Activated CD4-positive, alpha-beta T cell treated with anti-CD3 and anti-CD28 coated beads for 24 hours (primary cell): ENCODE measurements at places on chromosomes 5 and 9.

DNA sequence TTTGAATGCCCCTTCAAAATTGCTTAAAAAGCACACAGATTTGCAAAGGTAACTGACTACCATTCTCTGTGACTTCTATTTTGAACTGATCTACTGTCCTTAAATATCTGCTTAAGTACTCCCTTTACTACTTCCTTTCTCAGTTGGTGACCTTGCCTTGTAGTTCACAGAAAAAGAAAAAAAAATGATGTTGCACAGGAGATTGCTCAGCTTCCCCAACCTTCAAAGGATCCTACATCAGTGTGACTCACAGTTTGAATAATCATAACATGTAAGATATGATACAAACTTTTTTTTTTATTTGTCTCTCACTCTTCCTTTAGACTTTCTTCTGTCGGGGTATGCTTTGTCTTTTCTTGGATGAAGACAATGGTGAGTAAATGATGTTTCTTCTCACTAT, 1029.6 kb downstream of the CDH12 start:
- no peak for DNase-seq

DNA sequence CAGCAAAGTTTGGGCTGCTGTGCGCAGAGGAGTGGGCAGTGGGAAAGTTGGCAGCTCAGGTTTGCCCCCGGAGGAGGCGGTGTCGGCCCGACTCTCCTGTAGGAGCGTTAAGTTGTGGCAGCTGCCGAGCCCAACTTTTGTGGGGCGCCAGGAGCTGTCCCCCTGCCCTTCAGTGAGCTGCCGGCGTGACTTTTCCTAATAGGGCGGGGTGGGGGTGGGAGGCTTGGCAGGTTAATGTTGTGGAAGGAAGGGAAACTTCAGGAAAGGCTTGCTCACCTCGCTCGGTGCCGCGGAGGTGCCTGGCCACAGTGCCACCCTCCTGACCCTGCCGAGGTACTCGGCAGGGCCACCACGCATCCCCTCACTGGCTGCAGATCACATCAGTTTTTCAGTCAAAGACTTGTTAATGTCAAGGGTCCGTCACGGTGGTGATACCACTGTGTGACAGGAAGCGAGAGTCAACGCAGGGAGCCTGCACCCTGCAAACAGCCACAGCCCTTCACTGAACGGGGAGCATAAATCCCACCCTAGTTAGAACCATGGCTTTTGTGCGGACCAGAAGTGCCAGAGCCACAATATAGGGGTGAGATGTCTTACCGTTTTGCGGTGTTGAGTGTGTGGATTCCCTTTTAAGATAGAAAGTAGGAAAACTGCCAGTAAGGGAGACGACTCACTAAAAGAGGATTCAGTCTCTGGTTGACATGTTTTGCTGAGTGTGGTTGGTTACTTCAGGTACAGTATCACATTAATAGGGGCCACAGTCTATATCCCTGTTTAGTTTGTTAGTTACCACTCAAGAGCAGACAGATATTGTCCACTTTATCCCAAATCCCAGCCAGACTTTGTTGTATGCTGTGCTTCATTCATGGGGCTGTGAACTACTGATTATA, 796 bp downstream of the LNPEP start:
- no peak for DNase-seq

- no peak for DNase-seq
Measured at GRCh38 chr5:142325725-142326479, 1.1 kb upstream of the SPRY4 start.

GRCh38 chr9:107810461-107810961, 320.9 kb upstream of the KLF4 start:
- DNase-seq, result no peak

GRCh38 chr5:53323943-53324642, 156.3 kb upstream of the FST start:
- DNase-seq, result no peak

- no peak for DNase-seq
Measured at GRCh38 chr5:56839062-56839461, 23.7 kb downstream of the MAP3K1 start.

DNA sequence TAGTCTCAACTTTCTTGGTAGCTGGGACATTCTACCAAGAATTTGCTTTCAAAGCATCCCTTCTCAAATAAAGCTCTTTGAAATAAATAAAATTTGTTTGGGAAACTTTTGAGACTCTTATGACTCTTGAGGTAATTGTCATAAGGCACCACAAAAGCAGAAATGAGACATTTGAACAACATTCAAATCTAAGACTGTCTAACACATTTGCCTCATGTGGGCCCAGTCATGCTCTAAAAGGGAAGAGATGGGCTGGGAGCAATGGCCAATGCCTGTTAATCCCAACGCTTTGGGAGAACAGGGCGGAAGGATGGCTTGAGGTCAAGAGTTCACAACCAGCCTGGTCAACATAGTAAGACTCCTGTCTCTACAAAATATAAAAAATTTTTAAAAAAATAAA, 26.4 kb downstream of the SLC31A2 start:
- DNase-seq, result no peak

DNA sequence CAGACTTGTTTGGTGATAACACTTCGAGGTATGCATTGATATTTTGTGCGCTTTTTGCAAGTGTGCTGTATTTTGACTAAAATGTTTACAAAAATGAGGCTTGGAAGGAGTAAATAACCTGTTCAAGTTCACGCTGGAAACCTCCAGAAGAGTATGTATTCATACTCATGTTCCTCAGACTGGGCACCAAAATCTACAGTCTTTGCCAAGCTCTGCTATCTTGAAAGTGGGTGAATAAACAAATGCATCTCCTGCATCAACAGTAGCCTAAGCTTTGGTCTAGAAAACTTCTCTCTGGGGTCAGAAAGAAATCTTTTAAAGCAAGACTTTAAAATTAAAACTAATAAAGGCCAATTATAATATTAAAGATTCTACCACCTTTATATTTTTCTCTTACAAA, 157.9 kb downstream of the TRPM3 start:
- no peak for DNase-seq
